Placental epithelial cell (primary cell): ENCODE measurements at places on chromosomes 16 and 17. TPM values are rescaled to one million over a fixed set of nuclear protein-coding genes. Genes with fewer than 3 reads are reported as not detected.

Gene LRRC37A
- 3.7 and 5.5 TPM in 2 replicates for total RNA-seq

Gene DOC2B
- total RNA-seq, result under 0.01 TPM in 1 of 2 replicates, not detected in the other

Gene CCL5
- not detected in 2 replicates for total RNA-seq

Gene ARSG
- total RNA-seq, result 0.33 and 0.39 TPM in 2 replicates

Gene TERB1
- 0.79 TPM in 1 of 2 replicates, not detected in the other for total RNA-seq

Gene GOSR1
- total RNA-seq, result 30.2 and 30.8 TPM in 2 replicates

Gene TEKT3
- total RNA-seq, result not detected in 2 replicates

Gene NPIPB12
- 12.0 and 33.8 TPM in 2 replicates for total RNA-seq

Gene TNFRSF12A
- 146 and 484 TPM in 2 replicates for total RNA-seq

Gene PRR35
- 0.11 and 0.39 TPM in 2 replicates for total RNA-seq

Gene MAP1LC3B
- total RNA-seq, result 24.2 and 34.9 TPM in 2 replicates

Gene GNAO1
- 1.6 and 5.4 TPM in 2 replicates for total RNA-seq

Gene COASY
- total RNA-seq, result 20.4 and 27.2 TPM in 2 replicates

Gene RCVRN
- total RNA-seq, result not detected in 2 replicates

Gene CSH2
- total RNA-seq, result not detected in 2 replicates

Gene PDE6G
- total RNA-seq, result 0.43 TPM in 1 of 2 replicates, not detected in the other

Gene PABPN1L
- not detected in 2 replicates for total RNA-seq

Gene TBC1D3G
- total RNA-seq, result not detected in 2 replicates

Gene KRT222
- total RNA-seq, result 1.6 TPM in 2 replicates

Gene HOXB5
- not detected in 2 replicates for total RNA-seq

Gene RASL10B
- total RNA-seq, result 0.39 and 0.65 TPM in 2 replicates

Gene TMIGD1
- not detected in 2 replicates for total RNA-seq

Gene AMFR
- 212 and 216 TPM in 2 replicates for total RNA-seq

Gene RSKR
- total RNA-seq, result 5.9 and 7.9 TPM in 2 replicates

Gene MYH2
- not detected in 2 replicates for total RNA-seq

Gene NT5C3B
- total RNA-seq, result 44.8 and 64.5 TPM in 2 replicates

Gene ADAD2
- under 0.01 TPM in 1 of 2 replicates, not detected in the other for total RNA-seq

Gene CCL16
- total RNA-seq, result not detected in 2 replicates

Gene PLEKHG4
- total RNA-seq, result 22.2 and 35.7 TPM in 2 replicates

Gene ALDH3A1
- total RNA-seq, result 0.11 TPM in 1 of 2 replicates, not detected in the other

Gene WWOX
- total RNA-seq, result 12.9 and 14.5 TPM in 2 replicates

Gene RNF112
- total RNA-seq, result 0.39 and 0.43 TPM in 2 replicates

Gene TRIM72
- total RNA-seq, result not detected in 2 replicates

Gene FSCN2
- 1.1 and 3.5 TPM in 2 replicates for total RNA-seq

Gene QPRT
- total RNA-seq, result 58.1 and 63.6 TPM in 2 replicates

Gene HOXB7
- 0.65 and 0.79 TPM in 2 replicates for total RNA-seq

Gene SLC13A2
- not detected in 2 replicates for total RNA-seq
